ENCODE measurements at places on chromosomes 5 and 9.
A peak's percentile ranks its signal among the peaks of the same experiment; 100 is the strongest.

GRCh38 chr9:85941966-85942912 lies 1.3 kb downstream of the NAA35 start:
- H3K4me3 ChIP-seq = no peak overlapping the region
- peak overlapping the region; percentile 98 for H3K27ac ChIP-seq
- no peaks in the 10 kb centered on the region for H3K27me3 ChIP-seq

DNA sequence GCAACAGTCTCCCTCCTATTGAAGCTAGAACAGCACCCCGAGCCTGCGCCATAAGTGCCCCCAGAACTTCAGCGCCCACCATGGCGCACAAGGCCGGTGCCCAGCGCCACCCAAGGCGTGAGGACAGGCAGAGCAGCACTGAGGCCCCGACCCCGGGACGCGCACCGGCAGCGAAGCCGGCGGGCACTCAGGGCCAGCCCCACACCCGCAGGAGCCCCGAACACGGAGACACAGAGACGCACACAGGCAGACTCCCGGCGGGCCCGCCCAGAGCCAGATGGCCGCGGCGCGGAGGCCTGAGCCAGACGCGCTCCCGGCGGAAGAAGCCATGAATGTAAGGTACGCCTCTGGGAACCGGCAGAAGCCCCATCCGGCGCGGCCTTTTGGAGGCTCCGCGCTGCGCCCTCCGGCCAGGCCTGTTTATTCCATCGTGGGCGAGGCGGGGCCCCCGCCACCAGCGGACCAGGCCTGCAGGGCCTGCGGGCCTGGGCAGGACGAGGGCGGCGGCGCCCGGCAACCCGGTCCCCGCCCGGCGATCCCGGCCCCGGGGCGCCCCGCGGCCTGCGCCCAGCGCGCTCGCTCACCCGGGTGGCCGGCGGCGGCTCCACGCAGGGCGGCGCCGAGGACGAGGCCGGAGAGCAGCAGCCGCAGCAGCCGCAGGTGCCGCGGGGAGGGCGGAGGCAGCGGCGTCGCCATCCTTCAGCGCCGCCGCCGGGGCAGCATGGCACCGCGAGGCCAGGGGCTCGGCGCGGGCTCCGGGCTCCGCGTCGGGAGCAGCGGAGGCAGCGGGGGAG lies 486 bp downstream of the NPDC1 start:
- DNase-seq = peak; percentile 56
- peaks cover 22% of the 10 kb centered on the region for H3K4me1 ChIP-seq
- peaks cover 57% of the 10 kb centered on the region for H3K27me3 ChIP-seq
- H3K36me3 ChIP-seq = no peaks in the 10 kb centered on the region
- peak overlapping the region; percentile 67 for H3K4me3 ChIP-seq

GRCh38 chr5:107604990-107605389 lies 65.7 kb downstream of the EFNA5 start:
- H3K27ac ChIP-seq = no peak overlapping the region
- no peak for DNase-seq
- H3K36me3 ChIP-seq = no peaks in the 10 kb centered on the region
- H3K4me1 ChIP-seq = no peaks in the 10 kb centered on the region

GRCh38 chr5:91164424-91164823 lies 218.7 kb downstream of the ARRDC3 start:
- peaks cover 31% of the 10 kb centered on the region for H3K4me1 ChIP-seq
- no peaks in the 10 kb centered on the region for H3K36me3 ChIP-seq
- H3K4me3 ChIP-seq = no peak overlapping the region
- no peak overlapping the region for H3K27ac ChIP-seq
- DNase-seq = no peak

GRCh38 chr5:179802950-179803562 lies 3.6 kb downstream of the MGAT4B start:
- DNase-seq = no peak
- H3K27ac ChIP-seq = no peak overlapping the region
- H3K4me1 ChIP-seq = peaks cover 36% of the 10 kb centered on the region
- peaks cover 25% of the 10 kb centered on the region for H3K36me3 ChIP-seq
- no peak overlapping the region for H3K4me3 ChIP-seq
- H3K27me3 ChIP-seq = no peaks in the 10 kb centered on the region

DNA sequence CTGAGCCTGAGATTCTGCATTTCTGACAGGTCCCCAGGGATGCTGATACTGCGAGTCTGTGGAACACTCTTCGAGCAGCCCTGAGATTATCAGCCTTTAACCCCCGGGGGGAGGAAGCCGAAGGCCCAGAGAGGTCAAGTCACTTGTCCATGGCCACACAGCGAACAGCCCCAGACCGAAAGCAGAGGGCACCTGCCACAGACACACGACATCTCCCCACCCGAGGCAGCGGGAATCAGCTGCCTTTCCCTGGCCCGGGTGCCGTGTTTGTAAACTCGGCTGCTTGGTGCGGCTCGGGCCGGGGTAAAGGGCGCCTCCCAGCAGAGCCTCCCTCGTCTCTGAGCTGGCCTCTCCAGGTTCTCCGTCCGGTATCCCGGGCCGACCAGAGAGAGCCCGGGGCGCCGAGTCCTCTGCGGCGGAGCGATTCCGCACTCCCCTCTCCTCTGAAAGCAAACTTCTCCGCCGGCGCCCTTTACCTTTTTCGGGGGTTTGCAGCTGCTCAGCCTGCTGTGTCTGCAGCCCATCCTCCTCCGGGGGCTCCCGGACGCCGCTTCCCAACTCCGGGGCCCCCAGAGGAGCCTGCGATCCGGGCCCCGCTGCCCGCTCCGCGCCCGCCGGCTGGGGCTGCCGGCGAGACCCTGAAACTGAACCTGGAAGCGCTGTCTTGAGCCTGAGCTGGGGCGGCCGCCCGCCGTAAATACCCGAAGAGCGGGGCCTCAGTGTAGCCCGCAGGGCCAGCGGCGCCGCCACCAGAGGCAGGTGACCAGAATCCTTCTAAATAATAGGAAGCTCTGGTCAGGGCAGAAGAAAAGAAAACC lies at the start of gene CCDC69:
Gene CCDC69 (minus strand): TSS at position 646 of the 818 bp plus-strand sequence. CDS start 122 bp downstream, at position 524.
- H3K36me3 ChIP-seq = peaks cover 32% of the 10 kb centered on the region
- peaks cover 59% of the 10 kb centered on the region for H3K4me1 ChIP-seq
- no peaks in the 10 kb centered on the region for H3K27me3 ChIP-seq

- no peaks in the 10 kb centered on the region for H3K27me3 ChIP-seq
- H3K36me3 ChIP-seq = no peaks in the 10 kb centered on the region
- H3K27ac ChIP-seq = no peak overlapping the region
- no peak for DNase-seq
- no peaks in the 10 kb centered on the region for H3K4me1 ChIP-seq
These were observed 1118.6 kb upstream of the CDH9 start for GRCh38 chr5:28156981-28157380.

DNA sequence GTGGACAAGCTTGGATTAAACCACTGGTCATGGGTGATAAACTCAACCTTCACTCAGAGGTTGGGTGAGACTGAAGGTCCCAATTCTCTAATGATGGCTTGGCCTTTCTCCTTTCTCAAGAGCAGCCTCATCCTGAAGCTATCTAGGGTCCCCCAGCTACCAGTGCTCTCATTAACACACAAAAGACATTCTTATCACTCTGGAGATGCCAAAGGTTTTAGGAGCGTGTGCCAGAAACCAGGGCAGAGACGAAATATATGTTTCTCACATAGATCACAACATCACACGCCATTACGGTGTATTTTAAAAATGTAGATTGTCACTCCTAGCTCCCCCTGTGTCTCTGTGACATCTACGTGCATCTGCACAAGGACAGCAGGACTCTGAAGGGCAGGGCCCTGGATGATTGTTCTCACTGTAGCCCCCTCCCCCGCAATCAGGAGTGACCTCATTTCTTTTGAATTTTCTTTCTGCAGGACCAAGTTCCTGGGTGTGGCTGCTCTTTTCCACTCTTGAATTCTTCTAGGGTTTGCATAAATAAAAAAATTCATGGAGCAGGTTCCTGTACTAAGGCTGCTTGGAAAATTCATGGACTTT lies 311.3 kb downstream of the GADD45G start:
- no peak for DNase-seq
- H3K4me1 ChIP-seq = peaks cover 11% of the 10 kb centered on the region
- peaks cover 27% of the 10 kb centered on the region for H3K27me3 ChIP-seq
- no peak overlapping the region for H3K27ac ChIP-seq

- no peak overlapping the region for H3K4me3 ChIP-seq
- peaks cover 29% of the 10 kb centered on the region for H3K4me1 ChIP-seq
- H3K27ac ChIP-seq = peak overlapping the region; percentile 35
These were observed 20.5 kb upstream of the CDKN2AIPNL start for GRCh38 chr5:134432174-134432573.

- H3K27ac ChIP-seq = no peak overlapping the region
- no peaks in the 10 kb centered on the region for H3K27me3 ChIP-seq
- no peak for DNase-seq
- H3K36me3 ChIP-seq = no peaks in the 10 kb centered on the region
These were observed 129.0 kb downstream of the CDH18 start for GRCh38 chr5:19859020-19859419.

GRCh38 chr9:112174965-112175795 lies at the start of gene SUSD1:
SUSD1 (minus strand) TSS chr9:112175297; CDS start chr9:112175235, 62 bp downstream.
- H3K4me1 ChIP-seq = peaks cover 51% of the 10 kb centered on the region
- peaks cover 3% of the 10 kb centered on the region for H3K36me3 ChIP-seq
- peaks cover 20% of the 10 kb centered on the region for H3K27me3 ChIP-seq
- H3K4me3 ChIP-seq = peak within 1 kb of the TSS; percentile 79
- peak within 1 kb of the TSS; percentile 88 for H3K27ac ChIP-seq
- DNase-seq = peak; percentile 64

- H3K36me3 ChIP-seq = no peaks in the 10 kb centered on the region
- no peaks in the 10 kb centered on the region for H3K4me1 ChIP-seq
- H3K27ac ChIP-seq = no peak overlapping the region
- no peak overlapping the region for H3K4me3 ChIP-seq
- peaks cover 37% of the 10 kb centered on the region for H3K27me3 ChIP-seq
These were observed 110.4 kb upstream of the LIFR start for GRCh38 chr5:38666668-38667498.

GRCh38 chr9:89941875-89942274 lies 337.1 kb downstream of the GADD45G start:
- H3K36me3 ChIP-seq = no peaks in the 10 kb centered on the region
- H3K27ac ChIP-seq = no peak overlapping the region
- peaks cover 34% of the 10 kb centered on the region for H3K27me3 ChIP-seq
- peaks cover 11% of the 10 kb centered on the region for H3K4me1 ChIP-seq

All from activated T-cell treated with anti-CD3 and anti-CD28 coated beads, Interleukin-2, amount 50 U/mL, for 24 hours (primary cell).